ENCODE measurements at places on chromosomes 3 and 15. TPM values are rescaled to one million over a fixed set of nuclear protein-coding genes. Genes with fewer than 3 reads are reported as not detected.

DNA sequence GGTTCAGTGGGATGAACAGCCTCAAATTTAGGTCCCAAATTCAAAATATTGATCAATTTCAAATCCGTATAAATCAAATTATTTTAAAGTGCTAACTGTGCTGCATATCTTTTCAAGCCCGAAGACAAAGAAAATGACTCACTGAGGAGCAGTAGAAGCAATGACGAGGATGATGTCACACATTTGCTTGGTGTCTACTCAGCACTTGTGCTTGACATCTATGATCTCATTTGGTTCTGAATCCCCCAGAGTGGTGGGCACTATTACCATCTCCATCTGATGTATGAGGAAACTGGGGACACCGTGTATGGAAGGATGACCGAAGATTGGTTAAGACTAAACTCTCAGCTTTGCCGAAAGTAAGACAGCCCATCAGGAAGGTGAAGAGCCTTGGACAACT lies 136.5 kb upstream of the CHRNA7 start:
- DNase-seq: no peak

DNA sequence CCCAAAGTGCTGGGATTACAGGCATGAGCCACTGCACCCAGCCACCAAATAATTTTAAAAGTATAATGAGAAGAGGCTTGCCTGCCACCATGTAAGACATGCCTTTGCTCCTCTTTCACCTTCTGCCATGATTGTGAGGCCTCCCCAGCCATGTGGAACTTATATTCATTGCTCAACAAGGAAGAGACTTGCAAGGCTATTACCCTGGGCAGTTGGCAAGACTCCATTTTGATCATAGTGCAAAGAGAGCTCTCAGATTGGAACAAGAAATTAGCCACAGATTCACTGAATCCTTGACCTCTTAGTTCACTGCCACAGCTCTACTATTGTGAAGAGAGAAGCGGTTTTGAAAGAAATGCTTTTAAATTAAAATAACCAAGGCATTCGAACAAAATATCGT lies 6.1 kb downstream of the SCAP start:
- DNase-seq: no peak

GRCh38 chr3:100546020-100546744 lies 53.8 kb downstream of the TMEM45A start:
- no peak for DNase-seq

DNA sequence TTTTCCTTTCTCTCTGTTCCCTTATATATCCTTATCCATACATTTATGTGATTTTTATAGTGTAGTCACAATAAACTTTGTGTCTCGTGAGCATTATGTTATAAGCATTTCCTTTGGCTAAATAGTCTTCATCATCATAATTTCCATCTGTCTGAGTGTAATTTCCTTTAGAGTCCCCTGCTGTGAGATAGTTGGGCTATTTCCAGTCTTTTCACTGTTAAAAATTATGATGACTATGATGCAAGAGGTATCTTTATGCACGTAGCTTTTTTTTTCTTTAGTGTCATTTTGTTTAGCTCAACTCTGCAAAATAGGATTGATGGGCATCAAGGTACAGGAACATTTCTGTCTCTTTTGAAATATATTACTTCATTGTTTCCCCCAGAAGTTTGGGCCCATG lies 26.9 kb upstream of the CA12 start:
- DNase-seq: no peak

DNA sequence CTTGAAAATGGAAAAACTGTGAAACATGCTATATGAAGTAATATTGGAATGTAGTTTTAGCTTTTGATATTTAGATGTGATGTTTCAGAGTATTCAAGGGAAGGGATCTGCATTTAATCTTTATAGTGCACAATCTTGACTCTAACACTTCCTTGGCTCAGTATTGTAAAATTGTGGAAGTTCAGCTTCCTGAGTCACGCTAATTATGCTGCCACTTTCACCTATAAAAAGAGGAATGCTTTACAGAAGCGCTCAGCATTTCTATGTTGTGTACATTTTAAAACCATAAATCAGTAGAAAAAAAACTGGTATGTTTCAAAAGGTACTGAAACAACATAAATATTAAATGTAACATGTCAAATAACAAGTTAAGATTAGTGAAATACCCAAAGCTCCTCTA lies 32.6 kb downstream of the SERPINI2 start:
- DNase-seq: no peak

Gene APOD
- total RNA-seq: 29.9 TPM

DNA sequence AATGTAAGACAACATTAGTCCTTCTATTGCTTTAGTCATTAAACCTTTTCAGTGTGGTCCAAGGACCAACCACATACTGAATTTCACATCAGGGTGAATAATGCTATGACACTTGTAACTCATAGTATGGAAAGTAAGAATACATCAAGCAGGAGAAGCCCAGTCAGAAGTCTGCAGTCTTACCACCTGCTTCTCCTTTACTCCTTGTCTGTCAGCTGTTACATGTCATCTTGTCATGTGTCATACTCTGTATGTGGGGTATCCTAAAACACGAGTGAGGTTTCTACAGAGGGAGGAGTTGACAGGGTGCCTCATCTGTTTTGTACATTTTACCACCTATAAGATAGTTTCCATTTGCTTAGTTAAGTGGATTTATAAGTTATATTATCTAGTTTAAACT lies 32.8 kb upstream of the EID1 start:
- DNase-seq: no peak

Gene OXTR
- not detected for total RNA-seq

Gene CCR5
- 1.6 TPM for total RNA-seq

Gene SNTN
- total RNA-seq: not detected

- no peak for DNase-seq
Measured at GRCh38 chr3:51717947-51718346, 11.1 kb downstream of the GRM2 start.

DNA sequence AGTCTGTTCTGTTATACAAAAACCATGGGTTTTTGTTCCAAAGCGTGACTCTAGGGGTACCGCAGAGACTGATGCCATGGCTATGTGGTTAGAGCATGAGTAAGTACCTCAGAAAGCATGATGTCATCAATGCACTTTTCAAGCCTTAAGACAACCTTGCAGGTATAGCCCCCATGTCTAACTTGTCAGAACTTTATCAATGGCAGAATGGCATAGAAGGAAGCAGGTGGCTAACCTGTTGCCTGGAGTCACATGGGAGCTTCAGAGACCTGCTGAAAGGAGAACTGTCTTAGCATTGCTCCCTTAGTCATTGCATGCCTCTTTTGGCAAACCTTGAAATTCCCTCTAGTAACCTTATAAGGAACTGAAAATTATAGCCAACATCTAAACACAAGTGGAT lies 52.5 kb downstream of the EOMES start:
- DNase-seq: no peak

- peak; percentile 63 for DNase-seq
Measured at GRCh38 chr3:43194490-43195114, 88.7 kb upstream of the POMGNT2 start.

- no peak for DNase-seq
Measured at GRCh38 chr3:82229397-82229796, 468.0 kb upstream of the GBE1 start.

DNA sequence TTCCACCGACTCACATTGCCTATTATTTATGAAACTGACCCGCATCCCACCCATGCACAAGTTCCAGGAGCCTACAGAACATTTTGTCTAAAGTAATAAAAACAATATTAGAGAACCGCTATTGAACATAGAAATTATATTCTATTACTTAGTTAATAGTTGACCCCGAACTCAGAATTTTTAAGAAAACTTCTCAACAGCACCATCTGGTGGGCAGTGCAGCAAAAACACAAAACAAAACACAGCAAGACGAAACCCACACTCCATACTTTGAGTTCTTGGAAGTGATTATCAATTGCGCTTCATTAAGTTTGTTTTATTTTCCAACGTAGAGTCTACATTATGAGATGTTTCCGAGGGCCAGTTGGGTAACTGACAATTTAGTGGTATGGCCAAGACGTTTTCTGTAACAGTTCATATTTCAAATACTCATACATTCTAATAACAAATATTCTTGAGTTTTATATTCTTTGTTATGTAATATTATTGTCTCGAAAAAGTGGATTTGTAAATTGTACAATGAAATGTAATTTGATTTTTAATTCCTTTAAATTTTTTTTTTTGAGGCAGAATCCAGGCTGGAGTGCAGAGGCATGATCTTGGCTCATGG lies 24.0 kb upstream of the C3orf70 start:
- no peak for DNase-seq

GRCh38 chr15:58864602-58865424 lies 68.7 kb downstream of the SLTM start:
- peak; percentile 63 for DNase-seq

Gene OR5K2
- total RNA-seq: not detected

- no peak for DNase-seq
Measured at GRCh38 chr3:51268132-51268531, 117.0 kb upstream of the MANF start.

GRCh38 chr3:71512000-71512399 lies 71.5 kb downstream of the FOXP1 start:
- DNase-seq: peak; percentile 60

GRCh38 chr3:29194139-29194538 lies 86.7 kb upstream of the RBMS3 start:
- no peak for DNase-seq

GRCh38 chr3:53376679-53377078 lies 29.3 kb upstream of the DCP1A start:
- DNase-seq: no peak

All from Peyer's patch (tissue), 4 donors.